Renal cortical epithelial cell (primary cell): ENCODE measurements at places on chromosomes 11 and 22.

GRCh38 chr22:46557736-46558480, 20.5 kb upstream of the CELSR1 start:
- DNase-seq, result no peak

DNA sequence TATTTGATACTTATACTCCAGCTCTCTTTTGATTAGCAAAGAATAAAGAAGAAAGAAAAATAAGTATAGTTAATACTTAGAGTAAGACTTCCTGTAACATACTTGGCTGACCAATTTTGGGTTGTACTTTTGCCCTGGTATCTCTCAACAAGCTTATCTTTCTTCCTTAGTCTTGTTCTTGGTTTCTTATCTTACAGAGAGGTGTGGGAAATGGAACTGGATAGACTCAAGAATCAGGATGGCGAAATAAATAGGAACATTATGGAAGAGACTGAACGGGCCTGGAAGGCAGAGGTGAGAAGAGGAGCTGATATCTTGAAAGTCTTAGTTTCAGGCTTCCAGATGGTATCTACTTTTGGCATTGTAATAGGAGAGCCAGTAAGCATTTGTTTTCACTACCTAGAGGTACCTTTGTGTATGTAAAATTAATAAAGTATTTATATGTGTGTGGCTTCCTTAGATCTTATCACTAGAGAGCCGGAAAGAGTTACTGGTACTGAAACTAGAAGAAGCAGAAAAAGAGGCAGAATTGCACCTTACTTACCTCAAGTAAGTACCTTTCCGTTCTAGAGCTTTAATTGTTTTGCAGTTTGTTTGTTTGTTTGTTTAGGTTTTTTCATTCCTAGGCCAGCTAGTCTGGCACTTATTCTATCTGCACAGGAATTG, 11.3 kb upstream of the BACE1-AS start:
- DNase-seq, result no peak

- DNase-seq, result no peak
These were observed 17.8 kb downstream of the SGSM3 start for GRCh38 chr22:40388231-40388630.

- no peak for DNase-seq
These were observed 261.9 kb downstream of the DCDC1 start for GRCh38 chr11:31107649-31108048.

- no peak for DNase-seq
These were observed 161.5 kb upstream of the ARHGAP42 start for GRCh38 chr11:100525635-100526034.

GRCh38 chr11:108370990-108371389, 96.3 kb downstream of the C11orf65 start:
- no peak for DNase-seq

DNA sequence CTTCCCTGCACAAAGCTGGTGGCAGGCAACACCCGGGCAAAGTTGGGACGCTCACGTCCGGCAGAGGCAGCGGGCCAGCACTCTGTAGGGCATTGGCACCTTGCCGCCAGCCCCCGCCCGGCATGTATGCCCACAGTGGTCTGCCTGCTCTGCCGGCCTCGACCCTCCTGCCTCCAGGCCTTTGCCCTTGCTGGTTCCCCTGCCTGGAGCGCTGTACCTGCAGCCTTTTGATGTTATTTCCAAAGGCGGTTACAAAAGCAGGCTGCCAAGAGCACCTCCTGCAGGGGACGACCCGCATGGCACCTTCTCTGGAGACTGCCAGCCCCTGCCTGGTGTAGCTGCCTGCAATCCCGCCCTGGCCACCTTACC, 56.5 kb upstream of the SHISAL1 start:
- no peak for DNase-seq

DNA sequence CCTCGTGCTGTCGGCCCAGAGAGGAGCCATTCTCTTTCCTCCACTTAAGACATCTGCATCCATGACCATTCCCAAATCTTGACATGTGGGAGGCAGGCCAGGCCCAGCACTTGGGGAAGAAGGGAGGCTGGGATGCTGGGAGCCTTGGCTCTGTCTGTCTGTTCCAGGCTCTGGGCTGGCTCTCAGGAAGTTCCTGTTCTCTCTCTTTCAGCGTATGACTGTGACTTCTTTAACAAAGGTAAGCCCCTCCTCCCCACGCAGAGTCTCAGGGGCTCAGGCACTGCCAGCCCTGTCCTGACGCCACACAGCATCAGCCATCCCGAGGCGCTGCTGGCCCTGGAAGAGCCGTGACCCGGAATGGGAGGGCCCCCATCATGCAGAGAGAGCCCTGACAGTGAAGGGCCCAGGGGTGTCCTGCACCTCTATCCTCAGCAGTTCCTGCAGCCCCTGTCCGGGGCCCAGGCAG, 52.4 kb downstream of the OTOG start:
- no peak for DNase-seq

- DNase-seq, result no peak
These were observed 69.0 kb upstream of the CRTAM start for GRCh38 chr11:122769126-122769780.

GRCh38 chr11:66579017-66579606, 10.7 kb upstream of the CTSF start:
- DNase-seq, result peak; percentile 46

GRCh38 chr11:77173494-77173893, 45.4 kb downstream of the MYO7A start:
- no peak for DNase-seq

DNA sequence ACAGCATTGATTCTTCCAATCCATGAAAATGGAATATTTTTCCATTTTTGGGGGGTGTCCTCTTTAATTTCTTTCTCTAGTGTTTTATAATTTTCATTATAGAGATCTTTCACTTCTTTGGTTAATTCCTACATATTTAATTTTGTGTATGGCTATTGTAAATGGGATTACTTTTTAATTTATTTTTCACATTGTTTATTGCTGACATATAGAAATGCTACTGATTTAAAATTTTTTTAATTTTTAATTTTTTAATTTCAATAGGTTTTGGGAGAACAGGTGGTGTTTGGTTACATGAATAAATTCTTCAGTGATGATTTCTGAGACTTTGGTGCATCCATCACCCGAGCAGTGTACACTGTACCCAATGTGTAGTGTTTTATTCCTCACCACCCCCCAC, 26.6 kb upstream of the OOSP4B start:
- DNase-seq, result no peak

- DNase-seq, result no peak
These were observed 151.9 kb downstream of the CACNA1I start for GRCh38 chr22:39722501-39722900.

- DNase-seq, result no peak
These were observed 68.1 kb upstream of the CCDC179 start for GRCh38 chr11:22928207-22928917.
